GM23248 (cell line): ENCODE measurements at places on chromosomes 13 and 19.

DNA sequence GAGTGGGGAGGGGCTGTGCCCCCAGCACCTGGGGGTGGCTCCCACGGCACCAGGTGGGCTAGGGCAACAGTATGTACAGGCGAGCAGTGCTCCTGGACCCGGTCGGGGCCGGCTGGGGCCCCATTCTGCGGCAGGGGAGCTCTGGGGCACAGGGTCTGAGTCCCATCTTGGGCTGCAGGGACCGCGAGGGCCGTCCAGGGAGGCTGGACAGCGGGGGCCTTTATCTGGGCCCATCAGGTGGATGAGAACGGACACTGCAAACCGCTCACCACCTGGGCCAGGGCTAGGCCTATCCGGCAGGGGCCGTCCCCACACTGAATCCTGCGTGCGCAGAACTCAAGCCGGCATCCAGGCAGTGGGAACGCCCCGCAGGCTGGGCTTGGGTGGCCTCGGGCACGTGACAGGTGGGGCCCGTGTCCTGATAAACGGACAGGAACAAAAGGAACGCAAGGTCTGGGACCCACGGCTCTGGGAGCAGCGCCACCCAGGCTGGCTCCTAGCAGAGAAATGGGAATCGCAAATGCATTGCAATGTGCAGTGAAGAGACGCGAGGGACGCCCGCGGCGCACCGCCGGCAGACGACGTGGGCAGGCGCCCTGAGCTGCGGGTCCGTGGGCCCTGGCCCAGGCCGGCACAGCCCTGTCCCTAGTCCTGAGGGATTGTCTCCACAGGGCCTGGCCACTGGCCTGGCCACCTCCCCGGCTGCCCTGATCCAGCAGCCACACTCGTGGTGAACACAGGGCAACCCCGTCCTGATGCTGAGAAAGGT is 29.7 kb downstream of the BTBD2 start:
- DNase-seq = no peak
- no peak overlapping the region for H3K4me3 ChIP-seq
- no peaks in the 10 kb centered on the region for H3K27me3 ChIP-seq
- no peaks in the 10 kb centered on the region for H3K4me1 ChIP-seq

GRCh38 chr13:38440666-38441065 is 91.0 kb downstream of the UFM1 start:
- H3K27me3 ChIP-seq = no peaks in the 10 kb centered on the region
- no peak for DNase-seq
- H3K36me3 ChIP-seq = no peaks in the 10 kb centered on the region
- no peak overlapping the region for H3K4me3 ChIP-seq
- H3K27ac ChIP-seq = no peak overlapping the region
- H3K4me1 ChIP-seq = no peaks in the 10 kb centered on the region

DNA sequence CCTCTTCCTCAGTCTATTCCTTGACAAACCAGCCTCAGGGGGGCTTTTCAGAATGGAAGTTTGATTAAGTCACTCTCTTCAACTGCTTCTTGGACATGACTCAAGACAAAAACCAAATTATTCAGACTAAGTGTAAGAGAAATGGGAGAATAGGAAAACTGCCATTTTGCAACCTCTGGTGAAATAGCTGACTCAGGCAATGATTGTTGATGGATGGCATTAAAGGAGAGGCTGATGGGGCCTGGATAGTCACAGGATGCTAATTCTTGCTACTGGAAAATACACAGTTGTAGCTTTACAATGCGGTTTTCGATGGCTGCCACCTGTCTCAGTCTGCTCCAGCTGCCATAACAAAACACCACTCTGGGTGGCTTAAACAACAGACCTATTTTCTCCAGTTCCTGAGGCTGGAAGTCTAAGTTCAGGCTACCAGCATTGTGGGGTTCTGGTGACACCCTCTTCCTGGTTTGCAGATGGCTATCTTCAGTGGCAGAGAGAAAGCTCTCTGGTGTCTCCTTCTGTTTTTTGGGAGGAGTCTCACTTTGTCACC is 6.1 kb downstream of the NOSIP start:
- H3K4me3 ChIP-seq = no peak overlapping the region
- no peaks in the 10 kb centered on the region for H3K27me3 ChIP-seq
- no peak overlapping the region for H3K27ac ChIP-seq
- DNase-seq = peak; percentile 51
- H3K36me3 ChIP-seq = peaks cover 14% of the 10 kb centered on the region; the same call in 1 of the 2 replicates

- DNase-seq = no peak
- H3K4me3 ChIP-seq = no peak overlapping the region
- no peak overlapping the region for H3K27ac ChIP-seq
- H3K4me1 ChIP-seq = no peaks in the 10 kb centered on the region
- H3K36me3 ChIP-seq = 0 out of 2 replicates have a peak, but pooled peaks cover 4% of the 10 kb centered on the region
Measured at GRCh38 chr13:73997964-73998363, 136.2 kb downstream of the KLF12 start.

GRCh38 chr13:78256484-78256883 is 337.9 kb upstream of the EDNRB start:
- DNase-seq = no peak
- H3K4me3 ChIP-seq = no peak overlapping the region
- peaks cover 10% of the 10 kb centered on the region; the same call in 1 of the 2 replicates for H3K27me3 ChIP-seq

DNA sequence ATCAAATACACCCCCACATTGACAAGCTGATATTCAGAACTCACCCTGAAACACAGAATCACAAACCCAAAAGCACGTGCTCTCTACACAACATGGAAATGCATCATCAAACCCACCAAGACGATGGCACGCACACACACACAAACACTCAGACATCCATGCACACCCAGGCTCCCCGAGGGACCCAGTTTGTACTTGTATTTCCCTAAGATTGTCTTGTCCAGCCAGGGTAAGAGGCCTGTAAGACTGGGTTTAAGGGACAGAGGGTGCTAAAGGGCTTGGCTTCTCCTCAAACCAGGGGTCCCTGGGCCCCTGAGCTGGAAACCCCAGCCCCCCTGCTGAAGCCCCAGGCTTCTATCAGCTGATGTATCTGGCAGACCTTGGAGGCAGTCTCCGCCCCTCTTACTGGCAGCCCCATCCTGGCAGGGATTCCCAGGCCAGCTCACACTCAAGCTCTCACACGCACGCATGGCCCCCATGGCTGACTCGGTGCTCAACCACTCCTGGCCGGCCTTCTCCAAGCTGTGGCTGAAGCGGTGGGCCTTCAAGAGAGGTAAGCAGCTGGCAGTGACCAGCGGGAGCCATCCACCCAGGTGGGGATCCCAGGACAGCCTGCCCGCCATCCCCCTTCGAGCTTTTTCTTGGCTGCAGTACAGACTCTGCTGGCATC is 6.5 kb downstream of the ARHGEF18 start:
- no peaks in the 10 kb centered on the region for H3K27me3 ChIP-seq
- no peaks in the 10 kb centered on the region for H3K36me3 ChIP-seq
- H3K4me1 ChIP-seq = peaks cover 8% of the 10 kb centered on the region; the same call in 1 of the 2 replicates
- H3K27ac ChIP-seq = no peak overlapping the region
- no peak overlapping the region for H3K4me3 ChIP-seq

DNA sequence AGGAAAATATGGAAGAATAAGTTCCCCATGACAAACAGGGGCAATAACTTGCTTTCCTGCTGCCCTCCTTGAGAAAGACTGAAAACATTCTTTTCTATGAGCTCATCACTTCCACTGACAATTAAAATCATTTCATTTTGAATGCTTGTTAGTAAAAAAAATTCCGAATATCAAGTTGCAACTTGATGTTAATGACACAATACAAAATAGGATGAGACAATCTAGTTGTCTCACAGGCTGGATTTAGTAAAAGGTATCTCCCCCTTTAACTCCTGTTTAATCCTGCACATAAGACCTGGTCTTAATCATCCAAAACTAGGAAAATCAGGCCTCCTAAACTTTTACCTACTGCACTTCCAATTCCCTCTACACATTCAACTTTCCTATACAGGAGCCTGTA is 24.7 kb downstream of the IRS2 start:
- no peaks in the 10 kb centered on the region for H3K27me3 ChIP-seq
- DNase-seq = no peak
- no peak overlapping the region for H3K4me3 ChIP-seq
- H3K4me1 ChIP-seq = no peaks in the 10 kb centered on the region
- no peak overlapping the region for H3K27ac ChIP-seq

DNA sequence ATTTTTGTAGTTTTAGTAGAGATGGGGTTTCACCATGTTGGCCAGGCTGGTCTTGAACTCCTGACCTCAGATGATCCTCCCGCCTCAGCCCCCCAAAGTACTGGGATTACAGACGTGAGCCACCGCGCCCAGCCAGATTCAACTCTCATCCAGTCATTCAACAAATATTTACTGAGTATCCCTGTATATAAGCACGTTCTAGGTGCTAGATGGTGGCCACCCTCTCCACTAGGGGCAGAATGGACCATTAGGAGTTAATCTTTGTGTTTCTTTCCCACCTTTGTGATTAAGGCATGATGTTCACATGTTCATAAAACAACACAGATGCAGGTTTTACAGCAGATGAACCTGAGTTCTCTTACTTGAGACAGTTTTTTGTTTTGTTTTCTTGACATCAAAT is 7.3 kb downstream of the SHKBP1 start:
- no peak overlapping the region for H3K4me3 ChIP-seq
- no peak for DNase-seq
- peaks cover 4% of the 10 kb centered on the region; the same call in 1 of the 2 replicates for H3K36me3 ChIP-seq
- H3K4me1 ChIP-seq = no peaks in the 10 kb centered on the region

DNA sequence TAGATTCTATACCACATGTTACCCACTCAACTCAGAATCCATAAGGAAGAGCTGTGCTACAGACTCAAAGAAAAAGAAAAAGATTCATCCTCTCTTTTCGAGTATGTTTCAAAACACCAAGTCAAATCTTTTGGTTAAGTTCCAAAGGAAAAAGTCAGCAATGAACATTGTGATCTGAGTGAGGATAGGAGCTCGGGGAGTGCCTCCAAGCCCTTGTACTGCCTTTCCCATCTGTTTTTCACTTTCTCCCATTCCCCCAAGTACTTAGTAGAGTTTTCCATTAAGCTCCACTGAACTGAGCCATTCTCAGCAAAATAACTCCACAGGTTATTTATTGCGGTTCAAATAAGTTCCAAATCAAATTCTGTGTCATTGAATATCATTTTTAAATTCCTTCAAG is 47.7 kb upstream of the MAB21L1 start:
- no peak for DNase-seq
- no peaks in the 10 kb centered on the region for H3K36me3 ChIP-seq
- no peak overlapping the region for H3K27ac ChIP-seq
- no peaks in the 10 kb centered on the region for H3K27me3 ChIP-seq
- no peaks in the 10 kb centered on the region for H3K4me1 ChIP-seq
- no peak overlapping the region for H3K4me3 ChIP-seq

GRCh38 chr13:79593641-79594275 is 112.8 kb downstream of the NDFIP2 start:
- no peaks in the 10 kb centered on the region for H3K4me1 ChIP-seq
- no peak overlapping the region for H3K4me3 ChIP-seq
- peak; percentile 82 for DNase-seq
- H3K27ac ChIP-seq = no peak overlapping the region

GRCh38 chr19:18503337-18503970 is 18.4 kb downstream of the ELL start:
- H3K36me3 ChIP-seq = no peaks in the 10 kb centered on the region
- peaks cover 28% of the 10 kb centered on the region for H3K4me1 ChIP-seq
- DNase-seq = no peak
- no peak overlapping the region for H3K27ac ChIP-seq

DNA sequence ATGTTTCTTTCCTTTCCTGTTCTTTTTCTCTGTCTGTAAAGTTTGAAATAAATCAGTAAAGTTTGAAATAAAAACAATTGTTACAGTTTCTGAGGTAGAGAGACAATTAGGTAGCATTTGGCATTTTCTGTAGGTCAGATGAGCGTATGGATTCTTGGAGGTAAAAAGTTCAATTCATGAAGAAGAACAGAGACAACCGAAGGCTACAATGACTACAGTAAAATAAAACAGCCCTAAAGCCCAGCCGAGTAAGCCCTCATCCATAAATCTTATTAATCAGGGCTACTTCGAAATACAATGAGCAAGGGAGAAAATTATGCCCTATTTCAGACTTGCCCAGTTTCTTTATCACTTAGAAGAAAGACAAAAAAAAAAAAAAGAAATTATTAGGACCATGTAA is 941.9 kb upstream of the SLC10A2 start:
- H3K27me3 ChIP-seq = no peaks in the 10 kb centered on the region
- H3K36me3 ChIP-seq = no peaks in the 10 kb centered on the region
- DNase-seq = no peak
- H3K4me1 ChIP-seq = no peaks in the 10 kb centered on the region
- no peak overlapping the region for H3K27ac ChIP-seq

GRCh38 chr19:55809381-55810058 is 22.3 kb downstream of the NLRP11 start:
- no peak overlapping the region for H3K27ac ChIP-seq
- peak; percentile 70 for DNase-seq
- no peaks in the 10 kb centered on the region for H3K4me1 ChIP-seq
- no peaks in the 10 kb centered on the region for H3K36me3 ChIP-seq
- H3K27me3 ChIP-seq = no peaks in the 10 kb centered on the region

DNA sequence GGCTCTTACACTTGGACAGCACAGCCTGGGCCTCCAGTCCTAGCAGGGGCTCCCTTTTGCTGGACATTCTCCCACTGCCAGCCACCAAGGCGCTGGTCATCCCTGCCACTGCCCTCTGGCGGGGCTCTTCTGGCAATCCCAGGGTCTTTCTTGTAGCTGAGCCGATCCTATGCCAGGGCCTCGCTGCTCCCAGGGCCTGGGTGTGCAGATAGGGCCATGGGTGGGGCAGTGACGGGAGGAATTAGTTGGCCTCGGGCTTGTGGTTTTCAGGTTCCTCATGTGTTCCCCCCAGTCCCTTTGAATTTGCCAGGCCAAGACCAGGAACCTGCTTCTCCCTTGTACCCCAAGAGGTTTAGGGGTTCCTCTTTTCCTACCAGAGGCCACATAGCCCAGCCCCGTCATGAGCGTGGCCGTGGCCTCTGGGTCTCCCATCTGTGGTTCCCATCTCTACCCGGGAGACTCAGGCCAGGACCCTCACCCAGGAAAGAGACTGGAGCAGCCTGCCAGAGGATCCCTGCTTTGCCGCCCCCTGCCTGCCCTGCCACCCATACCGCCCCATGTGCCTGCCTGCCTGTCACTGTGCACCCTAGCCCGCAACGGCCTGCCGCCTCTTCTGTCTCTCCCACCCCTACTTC is 26.2 kb downstream of the TMED1 start:
- no peak for DNase-seq
- no peaks in the 10 kb centered on the region for H3K27me3 ChIP-seq
- H3K4me1 ChIP-seq = peaks cover 22% of the 10 kb centered on the region
- no peak overlapping the region for H3K27ac ChIP-seq
- H3K4me3 ChIP-seq = no peak overlapping the region
- H3K36me3 ChIP-seq = peaks cover 27% of the 10 kb centered on the region; the same call in 1 of the 2 replicates

GRCh38 chr19:35253316-35254286 is 4.8 kb downstream of the LSR start:
- H3K27ac ChIP-seq = no peak overlapping the region
- H3K27me3 ChIP-seq = peaks cover 15% of the 10 kb centered on the region; the same call in 1 of the 2 replicates
- DNase-seq = no peak
- no peaks in the 10 kb centered on the region for H3K36me3 ChIP-seq
- no peak overlapping the region for H3K4me3 ChIP-seq

DNA sequence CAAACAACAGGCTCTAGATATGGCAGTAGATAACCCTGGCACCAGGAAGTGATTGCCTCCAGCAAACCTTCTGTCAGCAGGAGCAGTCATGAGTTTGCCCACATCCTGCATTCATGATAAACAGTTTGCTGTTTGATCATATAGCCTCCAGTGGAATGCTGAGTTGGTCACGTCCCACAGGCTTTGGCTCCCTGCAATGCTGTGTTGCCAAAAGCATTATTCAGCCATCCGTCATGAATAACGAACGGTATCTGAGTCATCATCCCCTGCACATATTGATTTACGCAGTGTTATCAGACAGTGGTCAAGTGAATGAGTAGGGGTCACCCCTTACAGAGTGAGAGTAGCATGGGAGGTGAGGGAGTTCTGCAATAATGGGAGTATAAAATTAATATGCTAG is 21.9 kb upstream of the ZNF432 start:
- peaks cover 97% of the 10 kb centered on the region for H3K36me3 ChIP-seq
- H3K4me1 ChIP-seq = no peaks in the 10 kb centered on the region
- no peak for DNase-seq
- H3K4me3 ChIP-seq = no peak overlapping the region
- H3K27me3 ChIP-seq = no peaks in the 10 kb centered on the region
